Activated naive CD4-positive, alpha-beta T cell treated with anti-CD3 and anti-CD28 coated beads, Interleukin-2, amount 10 ng/mL, durations not matched to agents 7 days and 5 days (primary cell): ENCODE measurements at places on chromosomes 11 and 22.

GRCh38 chr11:61041755-61042518 is 60.4 kb upstream of the CD5 start:
- DNase-seq: peak; percentile 96

DNA sequence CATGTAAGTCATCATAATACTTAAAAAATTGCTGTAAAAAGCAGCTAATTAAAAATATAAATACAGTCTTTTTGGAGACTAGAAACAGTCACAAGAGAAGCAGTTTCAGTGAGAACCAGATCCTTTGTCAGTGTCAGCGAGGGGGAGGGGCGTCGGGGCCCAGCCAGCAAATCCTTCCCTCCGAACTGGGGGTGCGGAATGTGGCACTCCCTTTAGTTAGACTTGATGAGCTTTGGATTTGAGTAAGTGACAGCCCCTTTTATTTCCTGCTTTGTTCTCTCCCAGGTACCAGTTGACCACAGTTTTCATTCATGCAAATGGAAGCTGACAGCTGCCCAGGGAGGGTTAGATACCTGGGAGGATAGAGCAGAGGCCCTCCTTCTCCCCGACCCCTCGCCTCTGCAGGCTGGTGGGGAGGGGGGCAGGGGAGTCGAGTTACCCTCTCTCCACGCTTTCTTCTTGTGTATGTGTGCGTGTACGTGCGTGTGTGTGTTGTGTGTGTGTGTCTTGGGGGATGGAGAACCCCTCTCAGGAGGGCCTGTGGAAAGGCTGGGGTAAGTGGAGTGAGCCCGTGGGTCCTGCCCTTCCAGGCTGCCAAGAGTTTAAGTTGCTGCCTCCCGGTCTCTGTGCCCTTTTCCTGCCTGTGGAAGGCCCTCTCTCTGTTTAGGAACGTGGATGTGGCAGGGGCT is 38.3 kb downstream of the PTPRJ start:
- DNase-seq: no peak

GRCh38 chr22:40679964-40680818 is 907 bp downstream of the MCHR1 start:
- DNase-seq: no peak

GRCh38 chr11:70305501-70305900 is 35.0 kb downstream of the PPFIA1 start:
- DNase-seq: no peak

GRCh38 chr11:59415111-59415510 is 11.1 kb downstream of the OR5A2 start:
- no peak for DNase-seq

GRCh38 chr22:32219026-32219425 is 14.2 kb upstream of the RFPL2 start:
- no peak for DNase-seq

DNA sequence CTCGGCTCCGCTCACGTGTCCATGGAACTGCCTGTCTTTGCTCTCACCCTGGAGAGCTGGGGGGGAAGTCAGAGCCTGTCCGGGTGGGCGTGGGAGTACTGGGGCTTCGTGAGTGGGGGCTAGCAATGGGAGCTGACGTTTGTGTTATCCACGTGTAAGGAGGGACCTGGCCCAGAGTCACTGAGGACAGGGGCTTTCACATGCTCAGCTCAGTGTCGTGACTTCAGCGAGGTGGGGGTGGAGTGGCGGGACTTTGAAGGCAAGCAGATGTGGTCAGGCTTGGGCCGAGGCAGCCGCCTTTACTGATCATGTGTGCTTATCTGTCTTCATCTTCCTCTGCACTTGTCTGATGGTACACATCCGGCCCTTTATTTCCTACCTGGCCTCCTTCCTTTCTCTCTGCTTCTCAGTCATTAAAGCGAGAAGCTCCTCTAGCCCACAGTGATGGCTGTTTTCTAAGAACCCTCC is 113.1 kb upstream of the NNMT start:
- peak; percentile 89 for DNase-seq

DNA sequence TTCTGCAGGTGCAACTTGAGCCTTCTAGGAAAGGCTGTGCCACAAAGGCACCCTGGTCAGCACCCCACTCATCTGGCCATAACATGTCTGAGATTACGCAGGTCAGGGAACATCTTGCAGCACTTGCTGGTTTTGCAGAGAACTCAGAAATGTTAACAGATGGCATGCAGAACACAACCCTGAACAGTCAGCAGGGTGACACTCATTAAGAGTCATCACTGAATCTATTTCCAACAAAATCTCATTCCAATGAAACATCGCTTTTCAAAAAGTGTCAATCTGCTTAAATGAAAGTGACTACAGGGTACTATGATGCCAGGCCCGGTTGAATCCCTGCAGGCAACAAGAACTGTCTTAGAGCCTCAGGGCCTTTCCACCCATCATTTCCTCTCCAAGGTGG is 369.8 kb upstream of the CCDC90B start:
- no peak for DNase-seq

DNA sequence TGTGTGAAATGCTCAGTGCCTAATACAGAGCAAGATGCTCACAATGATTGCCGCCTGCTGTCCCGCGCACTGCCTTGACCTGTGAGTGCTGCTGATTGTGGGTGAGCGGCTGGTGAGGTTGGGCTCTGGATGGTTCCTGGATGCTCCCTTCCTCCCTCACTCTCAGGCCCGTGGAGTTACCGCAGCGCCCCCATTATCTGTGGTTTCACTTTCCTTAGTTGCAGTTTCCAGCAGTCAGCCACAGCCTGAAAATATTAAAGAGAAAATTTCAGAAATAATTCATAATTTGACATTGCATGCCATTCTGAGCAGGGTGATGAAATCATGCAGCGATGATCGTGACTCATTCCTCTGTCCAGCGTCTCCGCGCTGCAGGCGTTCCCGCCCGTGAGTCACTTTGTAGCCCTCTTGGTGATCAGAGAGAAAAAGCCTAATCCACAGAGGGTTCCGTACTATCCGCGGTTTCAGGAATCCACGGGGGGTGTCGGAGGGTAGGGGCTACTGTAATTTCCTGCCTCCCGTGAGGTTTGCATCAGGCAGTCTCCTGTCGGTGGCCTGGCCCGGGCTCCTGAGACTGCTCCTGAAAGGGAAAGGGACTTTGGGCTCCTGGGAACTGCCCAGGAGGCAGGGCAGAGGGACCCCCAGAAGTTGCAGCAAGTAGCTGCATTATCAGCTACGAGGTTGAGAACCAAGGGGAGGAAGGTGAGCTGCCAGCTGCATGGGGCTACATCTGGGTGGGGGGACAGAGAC is 10.6 kb downstream of the RPL3 start:
- DNase-seq: no peak

- no peak for DNase-seq
These were observed 534 bp downstream of the WNT7B start for GRCh38 chr22:45976254-45977002.

DNA sequence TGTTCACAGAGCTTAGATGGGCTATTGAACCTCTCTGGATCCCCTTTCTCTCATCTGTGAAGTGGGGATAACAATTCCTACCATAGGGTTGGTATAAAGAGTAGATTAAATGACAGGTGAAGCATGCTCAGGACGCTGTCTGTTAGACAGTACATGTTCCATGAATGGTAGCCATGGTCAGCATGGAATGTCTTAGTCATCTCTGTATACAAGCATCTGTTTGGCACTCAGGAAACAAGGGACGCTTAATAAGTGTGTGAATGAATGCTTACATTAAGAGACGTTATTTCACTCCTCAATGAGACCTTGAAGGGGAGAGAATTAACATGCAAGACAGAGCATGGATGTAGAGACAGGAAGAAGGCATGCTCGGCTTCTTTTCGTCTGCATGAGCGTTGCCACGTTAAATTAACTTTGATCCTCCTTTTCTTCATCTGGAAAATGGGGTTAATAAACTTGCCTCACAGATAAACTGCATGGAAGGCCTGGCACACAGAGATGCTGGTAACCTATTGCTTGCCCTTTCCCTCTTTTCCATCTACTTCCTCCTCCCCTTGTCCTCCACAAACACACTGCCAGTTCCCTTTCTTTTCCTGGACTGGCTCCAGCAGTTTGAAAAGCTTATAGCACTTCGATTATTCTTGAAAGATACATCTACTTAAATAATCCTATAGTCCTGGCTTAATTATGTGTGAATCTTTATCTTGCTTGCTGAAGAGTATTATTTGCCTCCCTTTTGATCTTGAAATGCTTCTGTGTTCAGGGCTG is 267.2 kb upstream of the MTNR1B start:
- DNase-seq: no peak

DNA sequence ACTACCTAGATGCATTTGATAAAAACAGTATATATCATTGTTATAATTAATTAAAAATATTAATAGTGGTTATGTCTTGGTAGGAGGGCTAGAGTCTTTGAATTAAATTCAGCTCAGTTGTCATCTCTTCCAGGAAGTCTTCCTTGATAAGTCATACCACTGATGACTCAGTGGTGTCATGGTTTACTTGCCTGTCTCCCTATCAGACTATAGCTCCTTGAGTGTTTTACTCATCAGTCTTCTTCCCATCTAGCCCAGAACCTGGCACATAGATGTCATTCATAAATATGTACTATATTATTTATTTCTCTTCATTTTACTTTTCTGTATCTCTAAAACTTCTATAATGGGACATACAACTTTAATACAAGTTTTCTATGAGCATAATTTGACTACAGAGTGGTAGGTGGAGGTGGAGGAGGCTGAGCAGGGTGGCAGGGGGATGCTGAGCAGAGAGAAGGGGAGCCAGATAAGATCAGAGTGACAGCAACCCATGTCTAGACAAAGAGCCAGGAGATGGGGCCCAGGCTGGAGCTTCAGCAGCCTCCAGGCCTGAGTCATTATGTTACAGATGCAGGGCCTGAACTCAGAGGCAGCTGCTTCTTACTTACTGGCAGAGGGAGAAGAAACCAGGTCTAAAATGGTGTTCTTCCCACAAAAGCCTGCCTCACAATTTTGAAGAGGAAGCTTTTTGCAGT is 82.3 kb upstream of the PHOX2A start:
- no peak for DNase-seq

- DNase-seq: no peak
These were observed 56.2 kb downstream of the GALNT18 start for GRCh38 chr11:11565636-11566035.

DNA sequence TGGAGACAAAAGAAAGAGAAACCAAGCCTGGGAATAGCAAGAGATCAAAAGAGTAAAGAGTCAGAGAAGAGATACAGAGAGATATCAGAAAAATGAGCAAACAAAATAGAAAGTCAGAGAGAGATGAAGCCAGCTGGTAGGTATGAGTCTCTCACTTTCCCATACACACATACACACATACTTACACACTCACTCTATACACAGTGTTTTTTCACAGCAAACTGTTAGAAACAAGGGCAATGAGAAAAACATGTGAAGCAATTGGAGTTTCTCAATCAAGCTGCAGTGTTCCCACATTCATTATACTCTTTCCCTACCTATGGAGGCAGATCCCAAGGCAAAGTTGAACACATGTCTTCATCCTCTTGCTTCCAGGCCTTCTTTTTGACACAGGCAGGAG is 2.6 kb upstream of the NLRP10 start:
- no peak for DNase-seq

- DNase-seq: no peak
These were observed 6.8 kb downstream of the ROBO4 start for GRCh38 chr11:124890683-124891372.

GRCh38 chr22:43060183-43060582 is 29.0 kb downstream of the TTLL1 start:
- peak; percentile 60 for DNase-seq

- peak; percentile 73 for DNase-seq
These were observed 16.1 kb upstream of the APOA1 start for GRCh38 chr11:116853461-116854073.

- no peak for DNase-seq
These were observed 85.8 kb downstream of the FANCF start for GRCh38 chr11:22539821-22540256.

- DNase-seq: peak; percentile 56
These were observed 11.0 kb downstream of the DDB2 start for GRCh38 chr11:47225552-47226400.

DNA sequence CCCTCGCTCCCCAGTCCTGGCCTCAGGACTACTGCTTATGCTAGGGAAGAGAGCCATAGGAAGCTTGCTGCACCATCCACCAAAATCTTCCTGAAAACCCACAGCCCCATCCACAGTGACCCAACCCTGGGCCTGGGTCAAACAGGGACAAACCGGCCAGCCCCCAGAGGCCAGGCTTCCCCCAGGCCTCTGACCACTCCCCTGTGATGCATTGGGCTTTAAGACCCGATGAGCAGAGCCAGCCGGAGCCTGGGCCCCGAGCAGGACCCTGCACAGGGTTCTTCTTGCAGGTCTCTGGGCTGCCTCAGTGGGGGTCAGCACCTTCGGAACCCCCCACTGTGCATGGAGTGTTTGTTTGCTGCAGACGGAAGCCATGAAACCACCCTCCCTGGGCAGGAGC is 583.7 kb downstream of the BRD1 start:
- DNase-seq: peak; percentile 5

- no peak for DNase-seq
These were observed 312.4 kb upstream of the PITPNB start for GRCh38 chr22:28231441-28231840.
